Naive B cell (primary cell): ENCODE measurements at places on chromosomes 12 and 14. TPM values are rescaled to one million over a fixed set of nuclear protein-coding genes. Genes with fewer than 3 reads are reported as not detected.

Gene ARHGEF25
- not detected for polyA plus RNA-seq

DNA sequence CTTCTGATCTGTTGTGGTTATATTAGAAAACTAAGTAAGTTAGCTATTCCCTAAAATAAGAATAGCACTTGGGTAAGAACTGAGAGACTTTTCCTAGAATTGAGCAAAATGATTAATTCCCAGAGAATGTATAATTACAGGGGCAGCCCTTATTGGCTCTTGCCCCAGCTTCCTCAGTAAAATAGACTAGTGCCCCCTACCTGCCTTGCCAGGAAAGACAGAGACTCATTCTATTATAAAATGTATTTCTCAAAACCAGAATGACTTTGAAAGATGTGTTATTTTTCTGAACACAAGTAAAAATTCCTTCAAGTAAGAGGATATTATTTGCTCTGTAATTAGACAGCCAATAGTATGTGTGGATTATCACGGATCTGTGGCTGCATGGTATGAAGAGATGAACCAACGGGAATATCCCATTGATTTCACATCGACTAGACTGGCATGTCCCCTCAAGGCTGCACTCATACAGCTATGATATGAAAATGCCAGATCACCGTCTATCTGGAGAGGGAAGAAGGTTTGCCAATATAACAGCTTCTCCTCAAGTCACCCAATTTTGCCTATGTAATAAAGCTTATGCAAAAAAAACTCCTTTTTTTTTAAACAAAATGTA lies 7.4 kb upstream of the GLRX5 start:
- no peaks in the 10 kb centered on the region for H3K36me3 ChIP-seq
- H3K27ac ChIP-seq = no peak overlapping the region
- no peaks in the 10 kb centered on the region for H3K27me3 ChIP-seq
- H3K4me1 ChIP-seq = peaks cover 44% of the 10 kb centered on the region

DNA sequence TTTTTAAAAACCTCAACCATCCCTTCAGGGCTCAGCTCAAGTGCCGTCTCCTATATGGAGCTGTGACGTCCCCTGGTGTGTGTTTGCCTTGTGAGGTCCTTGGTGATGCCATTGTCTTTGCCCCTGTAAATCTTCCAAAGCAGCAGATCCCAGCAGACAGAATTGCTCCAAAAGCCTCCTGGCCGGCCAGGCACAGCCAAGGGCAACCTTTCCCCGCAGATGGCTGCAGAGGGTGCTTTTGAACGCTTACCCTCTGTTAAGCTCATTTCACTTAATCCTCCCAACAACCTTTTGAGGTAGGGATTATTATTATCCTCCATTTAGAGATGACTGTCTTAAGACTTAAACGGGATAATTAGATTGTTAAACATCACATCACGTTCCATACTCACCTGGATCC lies 51.4 kb downstream of the RFX4 start:
- DNase-seq = no peak
- no peak overlapping the region for H3K27ac ChIP-seq
- peaks cover 49% of the 10 kb centered on the region for H3K27me3 ChIP-seq
- no peaks in the 10 kb centered on the region for H3K4me1 ChIP-seq
- H3K36me3 ChIP-seq = no peaks in the 10 kb centered on the region

GRCh38 chr14:97592341-97592980 lies 795.3 kb downstream of the VRK1 start:
- H3K36me3 ChIP-seq = no peaks in the 10 kb centered on the region
- H3K4me1 ChIP-seq = no peaks in the 10 kb centered on the region
- peaks cover 12% of the 10 kb centered on the region for H3K27me3 ChIP-seq
- no peak for DNase-seq
- no peak overlapping the region for H3K27ac ChIP-seq

- H3K27me3 ChIP-seq = peaks cover 57% of the 10 kb centered on the region
- no peak for DNase-seq
- no peaks in the 10 kb centered on the region for H3K4me1 ChIP-seq
- no peak overlapping the region for H3K27ac ChIP-seq
- no peak overlapping the region for H3K4me3 ChIP-seq
- H3K36me3 ChIP-seq = no peaks in the 10 kb centered on the region
Measured at GRCh38 chr12:111228916-111229666, 139.8 kb downstream of the PHETA1 start.

Gene SRP54
- polyA plus RNA-seq = 16.8 TPM

DNA sequence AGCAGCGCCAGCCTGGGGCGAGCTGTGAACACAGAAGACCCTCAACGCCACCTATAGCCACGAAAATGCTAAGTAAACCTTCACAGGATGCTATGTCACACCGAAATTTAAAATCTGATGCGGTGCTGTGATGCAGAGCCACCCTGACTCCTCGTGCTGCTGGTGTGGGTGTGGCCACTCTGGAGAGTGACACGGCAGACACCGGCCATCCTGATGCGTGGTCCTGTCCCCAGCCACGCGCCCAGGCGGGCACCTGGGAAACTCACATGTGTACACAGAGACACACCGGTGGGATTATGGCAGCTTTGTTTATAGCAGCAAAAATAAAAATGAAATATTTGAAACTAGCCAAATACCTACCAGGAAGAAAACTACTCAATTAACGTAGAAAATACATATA lies 138.3 kb upstream of the SFSWAP start:
- no peak overlapping the region for H3K27ac ChIP-seq
- no peaks in the 10 kb centered on the region for H3K4me1 ChIP-seq

DNA sequence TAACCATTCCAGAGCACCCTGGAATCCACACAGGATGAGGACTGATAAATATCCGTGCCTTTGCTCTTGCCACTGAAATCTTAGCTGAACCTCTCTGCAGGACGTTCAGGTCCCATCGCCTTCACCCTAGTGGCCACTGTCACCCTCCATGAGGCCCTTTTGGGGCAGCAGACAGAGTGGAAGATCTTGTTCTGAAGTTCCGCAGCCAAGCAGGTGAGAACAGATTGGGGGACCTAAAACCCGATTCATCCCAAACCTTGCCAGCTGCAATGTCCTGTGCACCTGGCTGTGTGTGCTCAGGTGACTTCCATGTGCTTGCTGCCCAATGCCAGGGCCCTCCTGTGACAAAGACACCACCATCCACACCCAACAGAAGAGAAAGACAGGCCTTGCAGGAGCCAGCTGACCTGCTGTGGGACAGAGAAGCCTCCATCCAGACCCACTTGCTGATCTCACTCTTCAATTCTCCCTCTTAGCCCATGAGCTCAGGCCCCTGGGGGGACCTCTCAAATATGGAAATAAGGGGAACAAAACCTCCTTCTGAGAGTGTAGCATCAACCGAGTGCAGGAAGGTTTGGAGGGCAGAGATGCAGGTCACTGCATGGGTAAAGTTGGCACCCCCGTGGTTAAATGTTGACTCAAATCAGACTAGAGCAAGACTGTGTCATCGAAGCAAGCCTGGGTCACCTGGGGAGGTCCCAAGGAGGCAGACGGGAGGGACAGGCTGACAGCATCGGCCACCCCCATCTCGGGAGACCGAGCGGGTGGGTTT lies 308.7 kb upstream of the DIO3 start:
- DNase-seq = no peak
- H3K4me3 ChIP-seq = no peak overlapping the region
- no peak overlapping the region for H3K27ac ChIP-seq
- H3K27me3 ChIP-seq = peaks cover 4% of the 10 kb centered on the region

Gene JPH4
- 0.17 TPM for polyA plus RNA-seq

Gene C1QL4
- not detected for polyA plus RNA-seq

DNA sequence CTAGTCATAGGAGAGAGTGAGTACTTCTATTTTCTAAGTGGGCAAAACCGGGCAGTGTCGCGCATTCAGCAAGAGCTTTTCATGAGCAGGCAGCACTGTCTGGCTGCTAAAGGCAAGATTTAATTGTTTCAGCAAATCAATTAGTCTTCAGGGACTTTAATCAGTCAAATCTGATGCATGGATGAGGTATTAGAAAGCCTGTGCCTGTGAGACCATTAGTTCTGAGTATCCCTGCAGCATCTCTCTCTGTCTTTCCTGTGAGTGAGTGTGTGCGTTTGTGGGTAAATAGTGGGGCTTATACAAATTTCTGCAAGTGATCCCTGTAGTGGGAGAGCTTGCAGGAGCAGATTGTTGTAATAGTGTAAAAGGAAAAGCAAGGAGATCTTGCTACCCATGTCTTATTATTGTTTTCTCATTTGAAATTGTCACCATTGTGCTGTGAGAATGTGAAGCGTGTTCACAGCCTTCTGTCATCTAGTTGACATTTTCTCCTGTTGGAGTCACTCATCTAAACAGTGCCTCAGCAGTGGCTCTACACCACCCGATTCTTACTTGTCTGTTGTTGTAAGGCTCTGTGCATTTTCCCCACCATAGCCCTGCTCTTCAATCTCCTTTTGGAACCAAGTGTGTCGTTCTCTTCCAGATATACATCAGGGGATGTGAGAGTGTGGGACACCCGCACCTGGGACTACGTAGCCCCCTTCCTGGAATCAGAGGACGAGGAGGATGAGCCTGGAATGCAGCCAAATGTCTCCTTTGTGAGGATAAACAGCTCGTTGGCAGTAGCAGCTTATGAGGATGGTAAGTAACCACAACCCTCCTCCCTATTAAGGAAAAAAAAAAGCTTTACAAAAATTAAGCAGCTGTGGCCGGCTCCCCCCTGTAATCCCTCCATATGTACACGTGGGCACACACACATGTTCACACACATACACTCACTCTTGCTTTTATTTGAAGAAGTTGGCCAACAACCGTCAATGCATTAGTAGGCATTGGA lies 53.6 kb downstream of the FBXW8 start:
- DNase-seq = no peak
- no peak overlapping the region for H3K4me3 ChIP-seq
- peaks cover 15% of the 10 kb centered on the region for H3K36me3 ChIP-seq
- peaks cover 25% of the 10 kb centered on the region for H3K4me1 ChIP-seq
- H3K27me3 ChIP-seq = no peaks in the 10 kb centered on the region
